ENCODE measurements at places on chromosomes 3 and 15. TPM values are rescaled to one million over a fixed set of nuclear protein-coding genes. Genes with fewer than 3 reads are reported as not detected.

The GOLGA6A gene
- not detected for polyA plus RNA-seq

The RASGRF1 gene
- polyA plus RNA-seq = 1.1 TPM

The ATP13A5 gene
- polyA plus RNA-seq = not detected

The CACNA2D2 gene
- polyA plus RNA-seq = 0.56 TPM

The CAPN3 gene
- 9.7 TPM for polyA plus RNA-seq

The FGD5 gene
- 3.4 TPM for polyA plus RNA-seq

The GOLGA8H gene
- polyA plus RNA-seq = 1.7 TPM

The PLA2G4F gene
- 0.68 TPM for polyA plus RNA-seq

The ANKDD1A gene
- 1.8 TPM for polyA plus RNA-seq

The CSPG5 gene
- 0.30 TPM for polyA plus RNA-seq

The MITF gene
- polyA plus RNA-seq = 1.6 TPM

The GAP43 gene
- 0.38 TPM for polyA plus RNA-seq

The SEC22C gene
- 28.4 TPM for polyA plus RNA-seq

The ROPN1 gene
- polyA plus RNA-seq = not detected

The PLXNB1 gene
- 51.0 TPM for polyA plus RNA-seq

The ISLR gene
- 2.5 TPM for polyA plus RNA-seq

The P2RY12 gene
- polyA plus RNA-seq = 0.94 TPM

The MAP2K5 gene
- 10.3 TPM for polyA plus RNA-seq

The ACAN gene
- polyA plus RNA-seq = 0.11 TPM

The PLA2G4D gene
- not detected for polyA plus RNA-seq

The SERP1 gene
- polyA plus RNA-seq = 82.4 TPM

The LRTM1 gene
- not detected for polyA plus RNA-seq

The DLEC1 gene
- 0.34 TPM for polyA plus RNA-seq

The CYP1A2 gene
- polyA plus RNA-seq = not detected

The SLCO2A1 gene
- polyA plus RNA-seq = 5.2 TPM

The CCR8 gene
- not detected for polyA plus RNA-seq

The U2SURP gene
- 25.9 TPM for polyA plus RNA-seq

The P2RY1 gene
- 0.80 TPM for polyA plus RNA-seq

The PRC1 gene
- 4.2 TPM for polyA plus RNA-seq

The CELSR3 gene
- 1.0 TPM for polyA plus RNA-seq

The FAM3D gene
- 0.24 TPM for polyA plus RNA-seq

The HCLS1 gene
- polyA plus RNA-seq = 47.8 TPM
